NCI-H1694 treated with DMSO at 0.1 percent for 48 hours (cell line): ENCODE measurements at places on chromosomes 16 and 17.

DNA sequence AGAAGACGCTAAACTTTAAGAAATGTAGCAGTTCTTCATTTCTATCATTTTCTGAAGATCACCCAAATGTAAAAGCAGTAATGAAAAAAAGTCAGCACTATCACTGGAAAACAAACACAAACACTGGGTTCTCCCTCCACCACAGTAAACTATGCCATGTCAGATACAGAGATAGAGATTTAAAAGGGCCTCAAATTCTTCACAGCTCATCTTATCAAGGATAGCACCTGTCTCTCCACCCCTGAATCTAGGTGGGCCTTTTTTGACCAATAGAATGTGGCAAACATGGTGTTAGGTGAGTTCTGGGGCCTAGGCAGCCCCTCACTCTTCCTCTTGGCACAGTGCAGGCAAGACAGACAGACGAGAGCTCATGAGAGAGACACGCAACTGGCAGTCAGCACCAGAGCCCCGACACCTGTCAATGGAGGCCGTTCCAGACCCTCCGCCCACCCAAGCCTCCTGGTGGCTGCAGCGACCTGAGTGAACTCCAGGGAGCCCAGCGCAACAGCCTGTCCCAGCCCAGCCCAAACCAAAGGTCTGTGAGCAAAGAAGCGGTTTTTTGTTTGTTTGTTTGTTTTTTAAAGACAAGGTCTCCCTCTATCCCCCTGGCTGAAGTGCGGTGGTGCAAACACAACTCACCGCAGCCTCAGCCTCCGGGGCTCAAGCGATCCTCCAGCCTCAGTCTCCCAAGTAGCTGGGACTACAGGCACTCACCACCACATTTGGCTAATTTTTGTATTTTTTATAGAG is 79.8 kb downstream of the TBC1D16 start:
- DNase-seq = no peak

DNA sequence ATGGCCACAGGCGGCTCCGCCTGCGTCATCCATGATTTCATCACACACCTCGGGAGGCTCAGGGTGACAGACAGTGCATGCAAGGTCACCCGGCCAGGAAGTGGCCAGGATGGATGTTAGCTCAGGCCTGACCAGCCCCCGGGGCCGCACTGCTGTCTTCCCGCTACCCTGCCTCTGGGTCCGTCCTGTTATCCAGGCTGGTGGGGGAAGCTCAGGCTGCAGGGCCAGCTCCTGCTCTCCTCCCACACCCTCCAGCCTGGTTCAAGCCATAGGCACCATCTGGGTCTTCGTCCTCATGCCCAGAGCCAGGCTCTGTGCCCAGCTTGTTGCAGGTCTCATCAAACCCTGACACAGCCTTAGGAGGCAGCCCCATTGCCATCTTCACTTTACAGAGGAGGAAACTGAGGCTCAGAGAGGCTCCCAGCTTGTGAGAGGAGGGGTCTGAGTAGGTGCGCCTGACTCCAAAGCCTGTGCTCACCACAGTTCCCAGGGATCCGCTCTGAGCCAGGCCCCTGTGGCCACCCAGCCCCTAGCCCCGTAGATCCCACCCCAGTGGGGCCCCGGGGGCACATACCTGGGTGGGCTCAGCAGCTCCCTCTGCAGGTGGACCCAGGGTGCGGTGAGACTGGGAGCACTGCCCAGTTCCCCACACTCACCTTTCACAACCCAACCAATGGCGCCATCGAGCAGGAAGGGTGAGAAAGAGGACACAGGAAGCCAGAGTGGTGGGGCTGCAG is 412 bp upstream of the ADGRG3 start:
- DNase-seq = no peak

DNA sequence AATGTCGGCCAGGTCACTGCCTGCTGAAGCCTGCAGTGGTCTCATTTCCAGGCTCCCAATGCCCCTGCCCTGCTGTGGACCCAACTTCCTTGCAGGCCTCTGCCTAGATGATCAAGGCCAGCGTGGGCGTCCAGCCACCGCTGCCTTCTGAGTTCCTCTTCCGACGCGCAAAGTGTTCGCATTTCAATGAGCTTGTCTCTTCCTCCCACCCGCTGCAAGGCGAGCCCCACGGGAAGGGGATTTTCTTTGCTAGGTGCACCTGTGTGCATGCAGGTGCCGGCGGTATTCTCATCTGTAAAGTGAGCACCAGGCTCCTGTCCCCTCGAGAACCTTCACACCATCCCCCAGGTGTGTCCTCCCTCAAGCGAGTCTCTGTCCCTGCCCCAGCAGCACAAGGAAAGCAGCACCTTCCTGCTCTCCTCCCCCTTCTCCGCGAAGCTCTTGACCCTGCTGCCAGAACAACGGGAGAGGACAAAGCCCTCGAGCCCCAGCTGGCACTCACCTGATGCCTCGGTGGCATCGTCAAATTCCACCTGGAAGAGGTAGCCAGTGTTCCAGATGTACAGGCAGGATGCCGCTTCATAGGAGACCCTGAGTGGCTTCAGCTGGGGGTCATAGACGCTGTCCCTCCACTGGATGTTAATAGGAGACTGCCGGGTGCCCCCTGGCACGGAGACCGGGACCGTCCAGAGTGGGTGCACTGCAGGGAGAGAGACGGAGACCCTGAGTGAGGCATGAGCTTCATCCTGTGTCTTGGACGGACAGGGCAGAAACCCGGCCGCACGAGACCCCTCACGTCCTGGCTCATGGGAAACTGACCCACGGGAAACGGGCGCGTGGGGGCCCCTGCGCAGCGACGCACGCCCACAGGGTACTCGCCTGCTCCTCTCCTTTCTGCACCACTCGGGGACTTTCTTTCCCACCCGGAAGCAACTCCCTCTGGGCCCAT is 9.8 kb downstream of the CA5A start:
- DNase-seq = no peak

DNA sequence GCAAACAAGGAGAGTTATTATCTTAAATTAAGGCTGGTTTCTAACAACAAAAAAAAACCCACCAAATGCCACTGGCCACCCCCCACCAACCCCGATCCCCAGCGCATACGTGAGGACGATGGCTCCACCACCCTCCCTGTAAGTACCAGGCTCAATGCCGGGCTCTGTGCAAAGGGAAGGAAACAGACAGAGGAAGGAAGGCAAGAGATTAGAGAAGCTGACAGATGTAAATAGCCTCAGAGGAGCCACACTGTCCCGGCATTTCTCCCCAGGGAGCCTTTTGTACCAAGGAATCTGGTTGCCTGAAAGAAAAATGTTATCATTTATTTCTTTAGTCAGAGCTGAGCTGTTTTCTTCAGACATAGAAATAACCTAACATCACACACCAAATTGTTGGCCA is 13.1 kb downstream of the SOST start:
- no peak for DNase-seq

- peak; percentile 15 for DNase-seq
Measured at GRCh38 chr17:9090641-9091096, 69.4 kb downstream of the NTN1 start.

- no peak for DNase-seq
Measured at GRCh38 chr17:81170727-81171494, 4.9 kb upstream of the AATK start.

DNA sequence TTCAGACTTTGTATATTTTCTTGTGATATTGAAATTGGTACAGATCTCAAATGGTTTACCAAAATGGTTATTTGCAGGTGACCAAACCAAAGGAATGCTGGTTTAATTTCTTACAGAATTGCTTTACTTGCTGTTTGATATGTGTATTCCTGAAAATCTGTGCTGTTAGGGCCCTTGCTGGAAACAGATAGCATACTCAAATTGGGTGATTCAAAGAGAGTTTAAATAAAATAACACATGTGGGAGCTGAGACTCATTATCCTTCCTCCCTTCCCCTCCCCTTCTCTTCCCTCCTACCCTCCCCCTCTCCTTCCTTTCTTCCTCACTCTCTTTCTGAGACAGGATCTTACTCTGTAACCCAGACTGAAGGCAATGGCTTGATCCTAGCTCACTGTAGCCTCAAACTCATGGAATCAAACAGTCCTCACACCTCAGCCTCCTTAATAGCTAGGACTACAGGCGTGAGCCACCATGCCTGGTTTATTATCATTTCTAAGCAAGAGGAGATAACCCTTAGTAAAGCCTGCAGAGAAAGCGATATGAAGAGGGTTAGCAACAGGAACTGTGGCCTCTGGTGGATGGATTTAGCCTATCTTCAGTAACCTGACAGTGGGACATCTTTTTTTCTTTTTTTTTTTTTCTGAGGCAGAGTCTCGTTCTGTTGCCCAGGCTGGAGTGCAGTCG is 141.9 kb downstream of the BCAS3 start:
- no peak for DNase-seq

DNA sequence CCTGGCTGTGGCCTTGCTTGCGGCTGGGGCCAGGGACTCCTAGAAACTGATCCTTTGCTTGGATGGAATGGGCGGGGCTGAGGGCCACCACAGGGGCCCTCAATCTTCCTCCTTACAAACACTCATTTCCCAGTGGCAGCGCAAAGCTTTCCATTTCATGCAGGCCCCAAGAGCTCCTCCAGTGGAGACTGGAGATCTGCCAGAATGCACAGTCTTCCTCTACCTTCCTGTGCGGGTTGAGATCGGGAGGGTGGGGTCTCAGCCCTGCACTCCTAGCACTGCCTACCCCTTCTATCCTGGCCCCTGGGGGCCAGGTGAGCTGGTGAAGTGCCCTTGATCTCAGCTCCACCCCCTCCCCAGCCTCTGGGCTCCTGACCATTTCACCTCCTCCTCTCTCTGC is 1.7 kb downstream of the NRN1L start:
- no peak for DNase-seq

DNA sequence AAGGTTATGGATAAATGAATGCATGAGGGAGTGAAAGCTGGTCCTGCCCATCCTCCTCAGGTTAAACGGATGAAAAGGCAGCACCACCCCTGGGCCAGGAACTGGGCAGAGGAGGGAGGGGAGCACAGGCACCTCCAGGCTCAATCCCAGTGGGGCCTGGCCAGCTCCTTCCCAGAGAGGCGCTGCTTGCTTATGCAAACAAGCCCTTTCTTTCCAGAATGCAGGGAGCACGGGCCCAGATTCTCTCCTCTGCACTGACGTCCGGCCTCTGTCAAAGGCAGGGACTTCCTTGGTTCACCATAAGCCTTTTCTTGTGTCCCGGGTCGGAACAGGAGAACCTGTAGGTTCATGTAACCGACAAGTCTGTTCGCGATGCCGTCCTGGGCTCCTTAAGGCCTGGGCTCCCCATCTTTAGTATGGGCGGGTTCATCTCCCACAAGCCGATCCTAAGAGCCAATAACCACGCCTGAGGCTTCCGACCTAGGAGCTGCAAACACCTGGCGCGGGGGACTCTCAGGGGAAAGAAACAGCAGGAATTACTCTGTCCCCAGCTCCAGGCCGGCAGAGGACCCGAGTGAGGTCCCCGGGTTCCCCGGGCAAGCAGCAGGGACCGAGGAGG is 16.3 kb downstream of the ENPP7 start:
- DNase-seq = no peak

GRCh38 chr17:20282526-20283308 is 184.6 kb downstream of the LGALS9B start:
- DNase-seq = no peak

DNA sequence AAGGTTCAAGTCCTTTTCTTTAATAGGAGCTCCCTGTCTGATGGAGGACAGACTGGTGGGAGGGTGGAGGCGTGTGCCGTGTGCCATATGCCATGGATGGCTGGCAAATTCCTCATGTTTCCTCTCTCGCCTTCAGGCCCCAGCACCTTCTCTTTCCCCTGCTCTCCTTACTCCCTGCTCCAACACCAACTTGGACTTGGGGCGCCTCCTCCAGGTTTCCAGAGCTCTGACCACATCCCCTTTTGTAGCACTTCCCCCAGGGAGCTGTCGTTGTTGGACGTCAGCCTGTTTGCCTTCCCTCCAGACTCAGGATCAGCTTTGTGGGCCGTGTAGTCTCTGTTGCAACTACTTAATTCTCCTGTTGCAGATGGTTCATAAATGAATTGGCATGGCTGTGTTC is 30.7 kb downstream of the TMC7 start:
- DNase-seq = no peak

- DNase-seq = no peak
Measured at GRCh38 chr16:27363797-27364196, 38.2 kb upstream of the IL21R start.

GRCh38 chr16:53973021-53973420 is 269.1 kb downstream of the FTO start:
- no peak for DNase-seq

- no peak for DNase-seq
Measured at GRCh38 chr17:75514299-75514918, 928 bp downstream of the CASKIN2 start.

GRCh38 chr16:86375851-86376250 is 134.5 kb upstream of the FOXF1 start:
- DNase-seq = no peak

DNA sequence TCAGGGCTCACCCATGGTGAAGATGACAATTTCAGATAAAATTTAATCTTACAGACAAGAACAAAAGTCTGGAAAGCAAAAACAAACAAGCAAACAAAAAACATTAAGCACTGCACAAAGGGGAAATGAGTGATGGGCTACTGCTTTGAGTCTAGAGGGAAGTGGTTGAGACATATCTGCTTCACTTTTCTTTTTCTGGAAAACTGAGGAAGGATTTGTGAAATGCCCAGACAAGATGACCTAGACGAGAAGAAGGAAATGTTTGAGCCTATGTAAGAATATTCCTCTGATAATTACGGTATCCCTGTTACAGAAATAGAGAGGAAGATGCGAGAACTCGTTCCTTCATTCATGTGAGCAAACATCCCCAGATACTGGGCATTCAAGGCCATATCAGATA is 11.5 kb upstream of the HYDIN start:
- no peak for DNase-seq

- no peak for DNase-seq
Measured at GRCh38 chr17:14552306-14552705, 251.4 kb downstream of the HS3ST3B1 start.

DNA sequence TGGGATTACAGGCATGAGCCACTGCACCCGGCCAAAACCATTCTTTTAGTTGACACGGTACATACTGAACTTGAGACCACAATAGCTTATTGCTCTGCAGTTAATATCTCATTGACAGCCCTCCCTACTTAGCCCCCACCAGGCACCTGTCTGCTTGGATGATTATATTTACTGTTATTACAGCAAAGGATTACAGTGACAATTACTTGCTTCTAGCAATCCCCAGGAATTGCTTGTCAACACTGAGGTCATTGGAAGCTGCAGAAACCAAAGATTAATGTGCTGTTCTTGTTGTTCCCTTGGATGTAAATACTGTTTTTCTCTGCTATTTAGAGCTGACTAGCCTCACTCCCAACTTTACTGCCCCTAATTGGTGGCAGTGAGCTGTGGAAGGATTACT is 211.2 kb downstream of the LGALS9B start:
- DNase-seq = no peak

- no peak for DNase-seq
Measured at GRCh38 chr16:15041271-15042004, 14.4 kb downstream of the NTAN1 start.

- DNase-seq = no peak
Measured at GRCh38 chr17:73600103-73600871, 44.0 kb downstream of the SDK2 start.

DNA sequence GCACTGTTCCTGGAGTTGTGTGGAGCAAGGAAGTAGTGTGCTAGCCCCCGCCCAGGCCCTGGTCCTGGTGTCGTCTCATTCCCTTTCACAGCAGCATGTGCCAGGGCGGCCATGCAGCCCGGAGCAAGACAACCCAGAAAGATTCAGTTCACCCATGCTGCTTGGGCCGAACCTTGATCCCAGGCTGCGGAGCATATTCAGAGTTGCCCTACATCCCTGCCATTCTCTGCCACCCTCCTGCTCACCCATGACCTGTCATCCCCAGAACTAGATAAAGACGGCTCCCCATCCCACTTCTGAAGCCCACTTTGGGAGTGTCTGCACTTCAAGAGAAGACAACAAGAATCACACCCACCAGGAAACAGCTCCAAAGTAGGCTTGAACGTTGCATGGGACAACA is 2452.5 kb downstream of the TP53TG3F start:
- DNase-seq = no peak

- no peak for DNase-seq
Measured at GRCh38 chr17:7238420-7239090, 702 bp downstream of the PHF23 start.
